Cerebellum (tissue), 4 donors: ENCODE measurements at places on chromosomes 13 and 19. TPM values are rescaled to one million over a fixed set of nuclear protein-coding genes. Genes with fewer than 3 reads are reported as not detected.

- DNase-seq = no peak
These were observed 46.3 kb downstream of the ZNF724 start for GRCh38 chr19:23203841-23204344.

The KLHL1 gene
- total RNA-seq = 23.2 TPM

- DNase-seq = no peak
These were observed 9.9 kb upstream of the PRODH2 start for GRCh38 chr19:35822579-35822978.

- no peak for DNase-seq
These were observed 2.0 kb downstream of the DNAJC3 start for GRCh38 chr13:95678967-95679366.

- DNase-seq = no peak
These were observed 7.4 kb downstream of the SLC7A9 start for GRCh38 chr19:32862173-32862572.

GRCh38 chr13:112683581-112683980 lies 6.3 kb upstream of the ATP11A start:
- no peak for DNase-seq

The FOSB gene
- 2.5 TPM for total RNA-seq

The RFXANK gene
- 16.8 TPM for total RNA-seq

The EIF3K gene
- 98.1 TPM for total RNA-seq

The ZNF419 gene
- 20.3 TPM for total RNA-seq

DNA sequence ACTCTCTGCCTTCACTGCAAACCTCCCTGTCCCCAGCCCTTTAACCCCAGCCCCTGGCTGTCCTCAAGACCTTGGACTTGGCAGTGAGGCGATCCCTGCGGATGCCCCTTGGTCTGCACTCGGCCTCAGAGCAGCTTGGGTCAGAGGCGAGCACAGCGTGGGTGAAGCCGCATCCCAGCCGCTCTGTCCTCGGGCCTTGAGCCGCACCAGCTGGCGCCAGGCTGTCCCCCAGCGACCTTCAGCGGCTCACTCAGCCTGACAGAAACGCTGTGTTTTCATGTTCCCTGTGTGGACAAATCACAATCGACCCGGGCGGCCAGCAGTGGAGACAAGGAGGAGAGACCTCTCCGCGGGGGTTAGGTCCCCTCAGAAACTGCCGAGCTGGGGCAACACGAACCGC lies 52.0 kb downstream of the GNG7 start:
- DNase-seq = peak; percentile 62

DNA sequence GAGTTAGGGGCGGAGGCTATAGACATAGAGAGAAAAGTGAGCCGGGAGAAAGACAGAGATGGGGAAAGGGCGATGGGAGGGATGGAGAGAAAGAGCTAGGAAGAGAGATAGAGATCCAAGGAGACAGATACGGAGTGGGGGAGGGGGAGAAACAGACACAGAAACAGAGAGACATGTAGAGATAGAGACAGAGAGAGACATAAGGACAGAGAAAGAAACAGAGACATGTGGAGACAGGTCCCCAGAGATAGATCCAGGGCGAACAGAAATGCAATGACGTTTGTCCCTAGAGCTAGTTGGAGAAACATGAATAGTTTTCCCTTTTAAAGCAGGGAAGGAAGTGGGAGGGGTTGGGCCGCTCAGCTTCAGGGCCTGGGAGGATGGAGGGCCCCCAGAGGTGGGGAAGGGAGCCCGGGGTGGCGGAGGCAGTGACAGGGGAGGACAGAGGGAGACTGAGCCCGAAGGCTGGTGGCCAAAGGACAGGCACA lies 4.6 kb downstream of the PPP1R14A start:
- no peak for DNase-seq

The PEAK3 gene
- total RNA-seq = not detected

GRCh38 chr19:50266896-50267295 lies 62.3 kb downstream of the KCNC3 start:
- DNase-seq = no peak

DNA sequence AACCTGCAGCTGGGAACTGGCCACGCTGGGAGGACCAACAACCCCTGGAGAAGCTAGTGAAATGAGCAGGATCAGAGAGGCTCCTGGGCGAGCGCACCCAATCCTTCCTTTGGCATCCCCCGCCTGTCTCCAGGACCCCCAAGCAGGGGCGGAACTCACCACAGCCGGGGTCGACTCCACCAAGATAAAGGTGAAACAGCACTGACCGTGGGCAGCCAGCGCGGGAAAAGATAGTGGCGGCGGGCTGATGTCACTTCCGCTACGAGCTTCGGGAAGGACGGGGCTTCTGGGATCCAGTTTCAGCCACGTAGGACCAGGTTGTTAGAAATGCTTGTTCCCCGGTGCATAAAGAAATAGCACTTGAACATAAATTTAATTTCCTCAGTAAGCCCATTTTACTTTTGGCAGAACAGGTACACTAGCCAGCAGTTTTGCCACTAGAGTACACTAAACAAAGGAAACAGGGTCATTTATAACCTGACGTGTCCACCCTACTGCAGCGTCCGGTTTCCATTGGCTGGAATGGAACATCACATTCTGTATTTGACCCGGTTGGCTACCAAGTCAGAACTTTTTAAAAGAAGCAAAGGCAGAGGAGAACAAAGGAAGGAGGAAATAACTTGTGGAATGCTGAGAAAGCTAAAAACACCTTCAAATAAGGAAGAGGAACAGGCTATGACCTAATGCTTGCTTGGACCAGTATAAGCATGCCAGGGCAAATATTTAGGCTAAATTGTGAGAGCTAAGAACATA lies 25.5 kb upstream of the ZNF562 start:
- DNase-seq = no peak

- DNase-seq = peak; percentile 13
These were observed 605 bp downstream of the TMEM255B start for GRCh38 chr13:113759525-113760137.

- no peak for DNase-seq
These were observed 418.0 kb downstream of the NDFIP2 start for GRCh38 chr13:79898996-79899395.

GRCh38 chr19:43485951-43486350 lies 18.6 kb downstream of the PHLDB3 start:
- DNase-seq = no peak

DNA sequence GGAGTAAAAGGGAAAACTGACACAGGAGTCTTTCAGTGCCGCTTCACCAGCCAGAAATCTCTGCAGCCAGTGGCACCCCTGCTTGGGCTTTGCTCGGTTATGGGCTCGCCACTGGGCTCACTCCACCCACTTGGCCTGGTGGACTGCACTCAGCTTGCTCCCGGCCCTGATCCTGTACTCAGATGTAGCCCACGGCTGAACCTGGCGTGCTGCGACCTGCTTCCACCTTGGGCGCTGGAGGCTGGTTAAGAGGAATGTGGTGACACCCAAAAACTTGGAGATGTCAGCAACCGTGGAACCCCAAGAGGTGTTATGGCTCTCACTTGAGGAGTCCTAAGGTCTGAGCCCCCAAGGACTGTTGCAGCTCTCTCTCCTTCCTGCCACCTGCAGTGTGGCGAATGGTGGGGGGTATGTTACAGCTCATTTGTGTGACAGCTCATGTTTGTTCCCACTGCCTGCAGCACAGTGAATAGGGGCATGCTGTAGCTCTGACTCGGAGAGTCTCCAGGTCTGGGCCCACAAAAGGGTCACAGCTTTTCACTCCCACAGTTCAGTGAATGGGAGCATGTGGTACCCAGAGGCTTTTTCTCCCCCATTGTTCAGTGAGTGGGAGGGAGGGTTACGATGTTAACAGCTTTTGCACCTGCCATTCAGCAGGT lies 1124.5 kb upstream of the ATXN8OS start:
- DNase-seq = no peak

The POU2F2 gene
- total RNA-seq = 3.7 TPM

The NKG7 gene
- 0.45 TPM for total RNA-seq

GRCh38 chr19:46945694-46946489 lies 73.7 kb upstream of the NPAS1 start:
- no peak for DNase-seq

GRCh38 chr13:33644581-33645543 lies 173.1 kb upstream of the RFC3 start:
- DNase-seq = no peak

The LAIR1 gene
- total RNA-seq = 2.1 TPM

GRCh38 chr13:113457510-113457909 lies 4.2 kb upstream of the ADPRHL1 start:
- no peak for DNase-seq

The ZSCAN4 gene
- not detected for total RNA-seq

DNA sequence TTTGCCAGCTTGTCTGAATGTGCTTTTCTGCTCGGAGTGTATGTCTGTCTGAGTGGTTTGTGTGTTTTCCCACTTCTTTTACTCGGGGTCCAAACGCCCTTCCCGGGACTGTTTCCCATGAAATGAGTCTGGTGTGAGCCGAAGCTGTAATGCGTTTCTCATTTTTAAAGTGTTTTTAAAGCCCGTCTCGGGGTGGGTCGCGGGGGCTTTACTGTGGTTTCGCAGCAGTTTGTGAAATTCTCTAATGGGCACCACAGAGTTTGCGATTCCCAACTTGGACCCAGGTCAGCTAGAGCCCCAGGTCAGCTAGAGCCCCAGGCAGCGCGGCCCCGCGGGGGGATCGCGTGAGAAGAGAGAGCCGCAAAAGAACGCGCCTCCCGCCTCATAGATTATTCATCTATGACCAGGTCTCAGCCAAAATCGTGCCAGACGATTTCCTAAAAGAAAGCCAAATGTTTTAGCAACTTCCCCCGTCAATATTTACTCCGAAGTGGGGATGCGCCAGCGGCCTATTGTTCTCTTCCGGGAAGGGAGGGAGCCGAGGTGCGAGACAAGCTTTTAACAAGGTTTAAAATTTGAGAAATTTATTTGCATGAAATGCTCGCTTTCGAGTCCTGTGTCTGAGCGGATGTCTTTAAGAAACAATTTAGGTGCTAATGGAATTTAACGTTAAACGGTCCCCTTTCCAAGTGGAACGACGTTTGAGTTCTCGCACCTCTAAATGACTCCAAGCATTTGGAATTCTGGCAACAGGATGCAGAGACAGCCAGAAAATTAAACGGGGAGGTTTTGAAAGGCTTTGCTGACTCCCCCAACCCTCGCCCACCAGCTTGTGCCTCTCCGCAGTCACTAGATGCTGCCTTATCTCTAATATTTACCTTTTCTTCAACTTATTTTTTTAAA lies 2.2 kb downstream of the ZIC2 start:
- DNase-seq = no peak

- DNase-seq = no peak
These were observed 334.4 kb downstream of the PCDH9 start for GRCh38 chr13:66895780-66896179.

GRCh38 chr13:78299832-78300623 lies 303.3 kb downstream of the POU4F1 start:
- no peak for DNase-seq
